ENCODE measurements at places on chromosomes 13 and 19. TPM values are rescaled to one million over a fixed set of nuclear protein-coding genes. Genes with fewer than 3 reads are reported as not detected.

Gene ZNF579
- 6.7 TPM for total RNA-seq

Gene ANKRD24
- total RNA-seq: 0.68 TPM

DNA sequence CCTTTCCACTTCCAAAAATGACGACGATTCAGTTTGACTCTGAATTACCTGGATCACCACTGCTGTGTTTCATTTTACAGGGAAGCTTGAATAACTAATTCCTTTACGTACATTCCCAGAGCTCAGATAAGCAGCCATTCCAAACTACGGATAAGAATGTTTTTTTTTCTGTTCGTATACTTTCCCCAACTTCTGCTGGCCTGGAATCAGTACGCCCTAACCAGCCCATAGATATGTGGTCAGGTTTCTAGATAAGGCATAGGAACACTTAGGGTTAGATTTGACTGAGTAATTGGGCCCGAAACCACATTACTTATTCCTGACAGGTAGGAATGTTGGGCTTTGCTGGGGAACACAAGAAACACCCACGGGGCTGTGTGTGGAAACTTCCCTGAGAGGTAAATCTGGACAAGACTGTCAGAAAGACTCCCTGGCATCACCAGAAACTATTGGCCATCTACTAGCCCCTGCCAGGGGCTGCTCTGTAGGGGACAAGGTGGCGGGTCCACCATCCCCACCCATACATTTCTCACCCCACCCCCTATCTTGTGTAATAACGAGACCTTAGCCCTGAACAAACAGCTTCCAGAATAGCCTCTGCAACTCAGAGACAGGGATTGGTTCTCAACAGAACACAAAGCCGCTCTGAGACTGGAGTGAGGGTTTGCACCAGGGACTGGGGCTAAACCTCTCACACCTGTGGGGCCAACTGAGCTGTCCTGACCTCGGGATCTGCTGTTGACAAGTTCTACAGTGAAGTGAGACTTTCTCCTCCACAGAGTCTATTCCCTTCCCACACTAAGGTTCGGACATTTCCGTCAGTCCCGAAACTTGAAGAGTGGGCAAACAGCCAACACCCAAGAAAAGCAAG, 15.6 kb downstream of the RHPN2 start:
- no peak for DNase-seq

GRCh38 chr13:48162217-48162616, 67.3 kb upstream of the MED4 start:
- no peak for DNase-seq

Gene DGKH
- 23.7 TPM for total RNA-seq

- DNase-seq: no peak
Observed at GRCh38 chr13:33845572-33846302, 27.8 kb downstream of the RFC3 start.

Gene BICRA
- total RNA-seq: 12.2 TPM

GRCh38 chr19:18292462-18292809, 11.0 kb upstream of the JUND start:
- DNase-seq: no peak

Gene RXFP2
- total RNA-seq: not detected

DNA sequence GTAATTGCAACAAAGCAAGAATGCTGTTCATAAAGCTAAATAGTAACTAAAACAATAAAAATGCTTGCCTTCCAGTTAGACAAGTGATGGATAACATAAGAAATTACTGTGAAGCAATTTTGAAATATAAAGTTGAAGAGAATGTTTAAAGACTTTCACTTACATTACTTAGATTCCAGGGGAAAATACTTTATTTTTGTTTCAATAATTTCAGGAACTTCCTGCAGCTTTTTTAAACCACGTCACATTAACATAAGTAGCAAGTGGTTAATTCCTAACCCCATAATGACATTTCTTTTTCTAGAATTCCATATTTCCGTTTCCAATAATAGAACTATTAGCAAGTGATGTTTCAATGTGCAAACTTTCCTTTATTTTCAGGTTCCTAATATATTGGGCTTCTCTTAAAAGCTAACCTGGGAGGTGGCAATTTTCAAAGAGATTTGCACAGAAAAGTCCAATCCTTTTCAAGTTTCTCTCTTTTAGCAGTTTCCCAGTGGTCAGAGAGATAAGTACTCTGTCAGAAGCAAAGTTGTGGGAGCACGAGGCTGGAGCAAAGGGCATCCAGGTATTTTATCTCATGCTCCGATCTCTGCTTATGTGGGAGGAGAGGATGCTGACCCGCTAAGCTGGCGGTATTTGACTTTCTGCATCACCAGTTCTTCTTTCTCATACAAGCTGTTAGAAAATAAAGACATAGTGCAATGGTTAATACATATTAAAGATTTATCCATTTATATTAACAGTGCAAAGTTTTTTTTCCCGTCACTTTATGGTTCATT, 1025.3 kb downstream of the EFNB2 start:
- DNase-seq: peak; percentile 6

DNA sequence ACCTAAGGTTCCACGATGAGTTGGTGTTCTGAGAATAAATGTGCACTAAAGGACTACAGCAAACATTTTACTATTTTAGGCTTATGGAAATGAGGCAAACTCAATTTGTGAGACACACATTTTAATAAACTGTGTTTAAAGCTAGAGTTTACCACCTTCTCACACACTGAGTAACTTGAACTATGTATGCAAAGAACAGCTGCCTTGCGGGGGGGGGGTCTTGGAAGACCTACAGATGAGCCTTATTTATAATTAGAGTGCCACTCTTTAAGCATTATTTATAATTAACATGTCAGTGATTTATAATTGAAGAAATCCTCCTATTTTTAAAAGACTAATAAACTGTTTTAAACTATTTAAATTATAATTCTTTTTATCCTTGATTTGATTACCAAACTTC, 300.4 kb downstream of the DLEU7 start:
- DNase-seq: no peak

- no peak for DNase-seq
Observed at GRCh38 chr13:82878536-82878935, 1003.7 kb downstream of the SLITRK1 start.

- peak; percentile 93 for DNase-seq
Observed at GRCh38 chr13:33251131-33251661, 34.4 kb downstream of the STARD13 start.

Gene KLC3
- 0.17 TPM for total RNA-seq

GRCh38 chr13:75633285-75633684, 2.8 kb upstream of the LMO7 start:
- no peak for DNase-seq

DNA sequence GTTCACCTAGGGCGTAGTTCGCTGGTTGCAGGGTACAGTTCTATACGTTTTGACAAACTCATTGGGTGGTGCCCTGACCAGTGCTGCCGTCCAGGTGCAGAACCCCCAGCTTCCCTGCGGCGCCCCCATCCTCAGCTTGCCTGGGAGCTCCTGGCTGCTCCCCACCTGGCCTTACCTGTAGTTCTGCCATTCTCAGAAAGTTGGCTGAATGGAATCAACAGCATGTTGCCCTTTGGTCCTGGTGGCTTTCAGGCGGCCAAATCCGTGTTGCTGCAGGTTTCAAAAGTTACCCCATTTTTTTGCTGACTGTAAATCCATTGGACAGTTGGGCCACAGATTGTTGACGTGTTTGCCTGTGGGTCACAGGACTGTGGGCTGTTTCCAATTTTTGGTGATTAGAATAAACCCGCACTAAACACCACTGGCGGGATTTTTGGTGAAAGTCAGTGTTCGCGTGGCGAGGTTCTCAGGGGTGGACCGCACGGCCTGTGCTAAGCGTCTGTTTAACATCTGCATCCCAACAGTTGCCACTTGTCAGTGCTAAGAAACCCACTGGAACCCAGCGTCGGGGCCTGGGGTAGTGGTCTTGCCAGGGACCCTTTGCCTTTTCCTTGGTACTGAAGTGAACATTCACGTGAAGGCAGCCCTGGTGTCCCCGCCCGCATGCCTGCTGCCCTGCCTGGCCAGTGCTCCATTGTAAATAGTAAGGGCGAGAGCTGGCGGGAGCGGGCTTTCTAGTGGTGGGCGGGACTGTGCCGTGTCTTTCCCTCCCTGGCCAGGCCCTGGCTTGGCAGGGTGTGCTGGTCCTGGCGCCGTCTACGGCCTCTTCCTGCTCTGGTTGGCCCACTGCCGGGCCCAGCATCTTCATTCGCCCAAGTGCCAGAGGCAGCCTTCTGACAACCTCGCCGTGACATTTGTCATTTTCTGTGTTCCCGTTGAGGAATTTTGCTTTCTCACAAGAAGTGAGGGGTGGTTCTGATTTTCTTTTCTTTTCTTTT, 3.3 kb downstream of the DOT1L start:
- peak; percentile 85 for DNase-seq

DNA sequence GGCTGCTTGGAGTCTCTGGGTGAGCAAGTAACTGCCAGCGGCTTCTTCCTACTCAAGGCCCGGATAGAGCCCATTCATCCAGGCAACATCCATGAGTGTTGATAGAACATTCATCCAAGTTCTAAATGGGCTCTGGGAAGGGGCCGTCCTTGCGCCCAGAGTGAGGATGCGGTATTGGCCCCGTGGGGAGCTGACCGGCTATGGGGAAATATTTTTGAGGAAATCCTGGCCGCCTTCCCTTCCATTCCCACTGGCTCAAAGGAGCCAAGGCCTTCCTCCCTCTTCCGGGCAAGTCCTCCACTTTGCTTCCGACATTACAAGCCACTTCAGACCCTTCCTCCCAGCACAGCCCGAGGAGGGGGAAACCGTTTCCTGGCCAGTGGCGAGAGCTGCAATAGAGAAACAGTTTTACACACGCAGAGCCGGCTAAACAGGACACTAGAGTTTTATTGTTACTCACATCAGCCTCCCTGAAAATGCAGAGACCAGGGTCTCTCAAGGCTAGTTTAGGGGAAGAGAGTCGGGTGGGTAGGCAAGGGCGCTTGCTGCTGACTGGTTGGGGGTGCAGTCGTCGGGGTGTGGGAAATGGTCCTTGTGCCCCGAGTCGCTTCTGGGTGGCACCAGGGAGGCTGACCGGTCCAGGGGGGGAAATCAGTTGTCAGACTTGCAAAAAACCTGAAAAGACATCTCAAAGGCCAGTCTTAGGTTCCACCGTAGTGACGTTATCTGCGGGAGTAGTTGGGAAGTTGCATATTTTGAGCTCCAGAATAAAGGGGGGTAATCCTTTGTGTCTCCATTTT, 37.5 kb downstream of the C13orf46 start:
- no peak for DNase-seq

DNA sequence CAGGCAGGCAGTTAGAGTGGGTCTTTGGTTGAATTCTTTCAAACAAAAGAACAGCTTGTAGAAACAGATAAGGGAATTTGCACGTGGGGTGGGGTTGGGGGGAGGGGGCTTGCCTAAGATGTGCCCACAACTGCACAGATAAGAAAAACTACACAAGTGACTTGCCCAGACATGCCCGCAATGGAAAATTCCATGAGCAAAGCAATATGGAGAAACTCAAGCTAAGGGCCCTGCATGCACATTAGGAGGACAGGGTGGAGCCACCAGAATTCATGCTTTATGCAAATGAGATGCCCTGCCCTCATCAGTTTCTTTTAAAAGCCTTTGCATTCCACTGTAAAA, 755.6 kb upstream of the MIR17HG start:
- no peak for DNase-seq

Gene NOVA2
- 16.9 TPM for total RNA-seq

DNA sequence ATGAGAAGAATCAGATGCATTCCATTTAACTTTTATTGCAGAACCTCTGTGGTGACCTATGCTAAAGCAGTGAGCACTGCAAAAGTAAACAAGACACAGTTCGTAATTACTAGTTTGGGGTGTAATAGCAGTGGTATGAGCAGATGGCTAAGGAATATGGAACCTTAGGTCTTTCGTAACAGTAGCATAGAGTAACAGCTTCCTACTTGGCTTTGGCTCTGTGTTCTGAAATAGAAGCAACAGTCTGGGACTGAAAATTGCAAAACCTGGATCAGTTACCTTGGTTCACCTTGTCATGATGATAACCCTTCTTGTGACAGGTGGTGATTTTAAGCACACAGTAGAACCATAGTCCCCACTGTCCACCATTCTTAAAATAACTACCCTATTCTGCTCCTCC, 303.4 kb downstream of the GPC6 start:
- no peak for DNase-seq

DNA sequence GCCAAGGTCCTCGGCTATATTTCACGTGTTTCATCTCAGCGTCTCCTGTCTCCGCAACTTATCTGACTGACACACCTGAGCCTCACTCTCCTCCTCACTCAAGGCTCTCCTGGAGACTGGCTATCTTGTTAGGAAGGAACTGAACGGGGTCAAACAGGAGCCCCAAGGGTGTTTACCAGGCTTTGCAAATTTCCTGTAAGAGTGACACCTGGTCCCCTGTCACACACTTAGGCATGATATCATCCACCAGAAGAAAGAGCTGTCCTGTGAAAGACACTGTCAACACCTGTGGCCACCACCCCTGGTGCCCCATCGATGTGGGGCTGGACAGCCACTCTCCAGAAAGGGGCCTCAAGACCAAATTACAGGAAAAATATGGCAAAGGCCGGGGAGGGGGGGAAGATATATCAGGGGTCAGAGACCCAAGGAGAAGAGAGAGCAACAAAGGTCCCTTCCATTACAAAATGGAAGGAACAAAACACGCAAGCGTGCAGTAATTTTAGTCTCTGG, 2.9 kb downstream of the CD70 start:
- DNase-seq: no peak

DNA sequence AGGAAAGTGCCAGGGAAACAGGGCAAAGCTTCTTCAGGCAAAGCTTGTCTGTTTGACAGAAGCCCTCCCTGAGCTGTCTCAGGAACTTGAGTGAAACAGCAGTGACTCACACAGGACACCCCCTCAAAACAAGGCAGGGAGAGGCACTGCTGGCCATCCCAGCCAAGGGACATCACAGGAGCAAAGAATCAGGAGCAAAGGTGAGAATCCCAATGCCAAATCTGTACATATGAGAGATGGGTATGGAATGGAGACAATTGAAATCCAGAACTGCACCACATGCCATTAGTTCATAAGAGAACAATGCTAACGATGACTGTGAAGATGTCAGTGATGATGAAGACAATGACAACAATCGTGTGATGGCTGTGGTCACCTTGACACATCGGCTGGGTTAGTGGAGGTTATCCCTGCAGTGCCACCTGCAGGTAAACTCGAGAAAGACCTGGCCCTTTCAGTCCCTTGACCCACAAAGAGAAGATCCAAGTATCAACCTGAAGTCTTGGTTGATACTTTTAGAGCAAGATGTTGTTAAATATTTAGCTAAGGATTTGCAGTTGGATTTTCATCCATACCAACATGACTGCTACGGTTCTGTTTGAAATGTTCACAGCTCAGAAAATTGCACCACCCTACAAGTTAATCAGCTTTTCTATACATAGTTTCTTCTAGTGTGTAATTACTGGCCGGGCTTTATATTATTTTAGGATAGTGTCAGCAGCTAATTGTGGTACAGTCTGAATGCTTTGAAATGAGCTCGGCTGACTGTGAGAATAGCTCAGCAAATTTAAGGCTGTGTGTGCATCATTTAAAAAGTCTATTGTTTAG, 42.0 kb upstream of the IPO5 start:
- DNase-seq: peak; percentile 44

- DNase-seq: no peak
Observed at GRCh38 chr19:14503285-14503684, 7.4 kb upstream of the GIPC1 start.

Gene KLK14
- not detected for total RNA-seq

Gene SHISA7
- total RNA-seq: not detected

Gene CTXN1
- total RNA-seq: 4.6 TPM
